ENCODE measurements at places on chromosomes 2 and 18. TPM values are rescaled to one million over a fixed set of nuclear protein-coding genes. Genes with fewer than 3 reads are reported as not detected.
A peak's percentile ranks its signal among the peaks of the same experiment; 100 is the strongest.

Gene GALNT13
- 4.3 TPM for total RNA-seq

Gene UGT1A5
- not detected for total RNA-seq

GRCh38 chr2:236844711-236845110 is 241.0 kb upstream of the COPS8 start:
- no peak for DNase-seq

Gene KIF1A
- total RNA-seq, result 41.1 TPM

GRCh38 chr2:85441864-85442263 is 23.4 kb downstream of the SH2D6 start:
- no peak for DNase-seq

Gene KYNU
- 0.96 TPM for total RNA-seq

Gene ICOS
- not detected for total RNA-seq

GRCh38 chr18:1914489-1914888 is 656.8 kb downstream of the METTL4 start:
- no peak for DNase-seq

GRCh38 chr2:234344012-234344411 is 152.9 kb downstream of the ARL4C start:
- DNase-seq, result no peak

DNA sequence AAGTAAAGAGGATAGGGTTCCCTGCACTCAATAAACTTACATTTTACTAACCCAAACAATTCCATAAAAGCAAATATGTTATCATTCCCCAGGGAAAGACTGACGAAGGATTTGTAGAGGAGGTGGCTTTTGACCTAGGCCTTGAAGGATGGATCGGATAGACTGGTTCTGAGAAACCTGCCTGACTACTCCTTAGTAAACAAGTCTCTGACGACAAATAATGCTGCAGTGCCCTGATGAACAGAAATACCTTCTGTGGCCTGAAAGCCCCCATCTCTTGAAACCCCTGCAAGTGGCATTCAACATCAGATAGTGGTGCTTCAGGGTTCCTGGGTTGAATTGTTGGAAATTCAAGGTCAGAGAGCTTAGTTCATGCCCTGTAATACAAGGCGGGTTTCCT is 19.2 kb downstream of the PRKCE start:
- DNase-seq, result no peak

Gene SLC9A2
- total RNA-seq, result 0.06 TPM

GRCh38 chr2:58900246-58901027 is 659.3 kb upstream of the FANCL start:
- no peak for DNase-seq

DNA sequence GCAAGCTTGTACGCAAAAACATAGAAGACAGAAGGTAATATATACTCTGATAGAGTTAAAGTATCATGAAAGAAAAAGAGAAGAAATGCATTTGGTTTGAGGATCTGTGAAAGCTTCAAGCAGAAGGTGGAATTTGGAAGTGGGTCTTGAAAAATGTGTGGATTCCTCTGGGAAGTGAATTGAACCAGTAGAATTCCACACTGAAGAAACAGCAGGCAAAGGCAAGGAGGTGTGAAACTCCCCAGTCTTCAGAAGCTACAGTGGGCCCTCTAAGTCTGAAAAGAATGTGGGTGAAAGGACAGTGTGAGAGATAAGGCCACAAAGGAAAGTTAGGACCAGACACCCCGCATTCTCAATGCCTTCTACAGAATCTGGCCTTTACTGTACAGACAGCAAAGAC is 25.6 kb downstream of the COBLL1 start:
- DNase-seq, result no peak

Gene NGEF
- total RNA-seq, result 4.3 TPM

DNA sequence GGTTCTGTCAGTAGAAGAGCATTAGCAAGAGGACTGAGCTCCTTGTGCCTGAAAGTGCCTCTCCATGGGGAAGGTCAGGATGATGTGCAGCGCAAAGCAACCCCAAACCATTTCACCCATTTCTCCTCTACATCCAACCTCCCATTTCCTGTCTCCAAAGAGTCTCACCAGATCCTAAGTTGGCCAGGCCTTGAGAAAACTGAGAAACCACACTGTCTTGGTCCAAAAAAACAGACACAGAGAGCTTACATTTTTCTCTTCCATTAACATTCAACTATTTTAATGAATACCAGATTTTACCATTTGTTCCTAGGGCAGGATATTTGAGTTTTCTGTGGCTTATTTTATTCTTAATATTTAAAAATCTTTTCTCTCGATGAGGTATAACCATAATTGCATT is 195.0 kb downstream of the EPHA4 start:
- DNase-seq, result no peak

GRCh38 chr2:159904959-159905305 is 106.9 kb upstream of the CD302 start:
- DNase-seq, result peak; percentile 18
